ENCODE measurements at places on chromosomes 3 and 15. TPM values are rescaled to one million over a fixed set of nuclear protein-coding genes. Genes with fewer than 3 reads are reported as not detected.

DNA sequence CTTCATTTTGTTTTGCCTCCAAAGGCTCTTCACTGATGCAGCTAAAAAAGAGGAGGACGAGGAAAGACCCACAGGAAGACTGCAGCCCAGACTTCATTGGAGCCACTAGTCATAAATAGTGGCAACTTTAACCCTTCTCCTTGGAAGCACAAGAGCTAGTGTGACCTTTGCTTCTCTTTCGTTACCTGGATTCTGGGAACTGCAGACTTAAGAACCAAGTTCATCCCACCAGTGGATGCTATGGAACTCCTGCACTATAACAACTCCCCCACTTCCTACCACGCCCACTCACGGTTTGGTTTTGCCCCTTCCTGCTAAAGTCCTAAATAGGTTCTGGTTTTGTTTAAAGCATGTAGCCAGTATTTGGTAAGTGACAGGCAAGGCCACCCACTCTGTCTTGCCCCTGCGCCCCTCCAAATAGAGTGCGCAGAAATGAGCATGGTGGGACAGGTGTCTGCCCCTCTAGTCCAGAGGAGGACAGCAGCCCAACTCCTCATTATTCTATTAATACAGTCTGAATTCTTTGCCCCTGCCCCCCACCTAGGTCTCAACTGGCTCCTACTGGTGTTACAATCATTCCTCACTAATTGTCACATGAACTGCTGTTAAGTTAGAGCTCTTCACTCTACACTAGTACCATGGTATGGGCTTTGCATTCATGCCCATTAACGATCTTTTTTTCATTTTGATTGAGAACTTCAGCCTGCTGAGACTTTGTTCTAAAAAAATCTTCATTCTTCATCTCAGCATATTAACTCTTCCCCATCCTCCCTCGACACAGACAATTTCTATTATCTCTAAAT, 504.6 kb downstream of the FOXP1 start:
- no peak for DNase-seq
- peak overlapping the region; percentile 24 for H3K27ac ChIP-seq
- no peaks in the 10 kb centered on the region for H3K27me3 ChIP-seq
- H3K4me3 ChIP-seq = no peak overlapping the region
- H3K4me1 ChIP-seq = peaks cover 74% of the 10 kb centered on the region

DNA sequence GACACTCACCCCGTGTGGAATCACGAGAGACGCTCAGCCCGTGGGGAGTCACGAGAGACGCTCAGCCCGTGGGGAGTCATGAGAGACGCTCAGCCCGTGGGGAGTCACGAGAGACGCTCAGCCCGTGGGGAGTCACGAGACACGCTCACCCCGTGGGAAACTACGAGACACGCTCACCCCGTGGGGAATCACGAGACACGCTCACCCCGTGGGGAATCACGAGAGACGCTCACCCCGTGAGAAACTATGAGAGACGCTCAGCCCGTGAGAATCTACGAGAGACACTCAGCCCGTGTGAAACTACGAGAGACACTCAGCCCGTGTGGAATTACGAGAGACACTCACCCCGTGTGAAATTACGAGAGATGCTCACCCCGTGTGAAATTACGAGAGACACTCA, 49.8 kb downstream of the ADAMTS17 start:
- H3K36me3 ChIP-seq = peaks cover 3% of the 10 kb centered on the region
- peaks cover 9% of the 10 kb centered on the region for H3K27me3 ChIP-seq
- H3K4me3 ChIP-seq = no peak overlapping the region
- no peak for DNase-seq

- peaks cover 41% of the 10 kb centered on the region for H3K36me3 ChIP-seq
- no peak for DNase-seq
- no peak overlapping the region for H3K27ac ChIP-seq
- peaks cover 15% of the 10 kb centered on the region for H3K4me1 ChIP-seq
- H3K4me3 ChIP-seq = no peak overlapping the region
These were observed 103.4 kb upstream of the MELTF start for GRCh38 chr3:197132916-197133530.

Gene ZIC4
- total RNA-seq = 10.2 TPM

All from chondrocyte (in vitro differentiated cells).